ENCODE measurements at places on chromosomes 12 and 14.

GRCh38 chr12:7374423-7375144 is 69.4 kb downstream of the CD163L1 start:
- DNase-seq, result peak; percentile 68

DNA sequence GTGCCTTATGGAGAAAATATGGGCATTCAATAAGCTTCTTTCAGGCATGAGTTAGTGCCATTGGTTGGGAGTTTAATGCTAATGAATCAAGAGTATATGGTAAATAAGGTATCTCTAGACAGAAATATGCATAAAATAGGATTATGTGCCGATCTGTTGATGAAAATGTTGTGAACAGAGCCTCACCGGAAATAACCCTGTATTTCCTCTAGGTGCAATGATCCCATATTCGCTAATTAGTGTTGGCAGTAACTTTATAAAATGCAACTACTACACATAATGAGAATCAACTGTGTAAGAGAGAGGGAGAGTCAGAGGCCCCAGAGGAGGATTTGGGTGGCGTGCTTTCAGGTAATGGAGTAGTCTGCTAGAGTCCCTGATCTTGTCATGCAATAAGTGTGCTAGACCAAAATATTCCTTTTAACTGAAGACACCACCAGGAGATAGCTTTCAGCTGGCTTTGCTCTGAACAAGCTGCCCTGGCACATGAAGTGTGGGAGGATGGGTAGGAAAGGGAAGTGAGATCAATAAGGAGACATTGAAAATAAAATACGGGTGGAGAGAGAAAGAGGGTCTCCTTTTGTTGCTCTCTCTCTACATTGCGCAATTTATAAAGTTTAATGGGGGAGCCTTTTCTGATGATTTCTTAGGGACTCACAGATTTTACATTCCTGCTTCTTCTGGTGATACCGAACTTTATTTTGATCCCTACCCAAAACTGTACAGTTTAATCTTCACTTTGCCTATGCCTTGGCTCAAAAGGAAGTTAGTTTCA is 68.6 kb upstream of the PLXNC1 start:
- DNase-seq, result no peak

DNA sequence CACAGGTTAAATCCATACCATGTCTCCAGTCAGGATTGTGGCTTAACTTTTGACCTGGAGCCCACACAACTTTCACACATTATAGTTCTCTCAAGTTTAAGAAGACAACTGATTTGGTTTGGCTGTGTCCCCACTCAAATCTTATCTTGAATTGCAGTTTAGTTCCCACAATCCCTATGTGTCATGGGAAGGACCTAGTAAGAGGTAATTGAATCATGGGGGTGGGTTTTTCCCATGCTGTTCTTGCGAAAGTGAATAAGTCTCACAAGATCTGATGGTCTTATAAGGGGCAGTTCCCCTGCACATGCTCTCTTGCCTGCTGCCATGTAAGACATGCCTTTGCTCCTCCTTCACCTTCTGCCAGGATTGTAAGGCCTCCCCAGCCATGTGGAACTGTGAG is 38.2 kb upstream of the PARP11 start:
- no peak for DNase-seq

DNA sequence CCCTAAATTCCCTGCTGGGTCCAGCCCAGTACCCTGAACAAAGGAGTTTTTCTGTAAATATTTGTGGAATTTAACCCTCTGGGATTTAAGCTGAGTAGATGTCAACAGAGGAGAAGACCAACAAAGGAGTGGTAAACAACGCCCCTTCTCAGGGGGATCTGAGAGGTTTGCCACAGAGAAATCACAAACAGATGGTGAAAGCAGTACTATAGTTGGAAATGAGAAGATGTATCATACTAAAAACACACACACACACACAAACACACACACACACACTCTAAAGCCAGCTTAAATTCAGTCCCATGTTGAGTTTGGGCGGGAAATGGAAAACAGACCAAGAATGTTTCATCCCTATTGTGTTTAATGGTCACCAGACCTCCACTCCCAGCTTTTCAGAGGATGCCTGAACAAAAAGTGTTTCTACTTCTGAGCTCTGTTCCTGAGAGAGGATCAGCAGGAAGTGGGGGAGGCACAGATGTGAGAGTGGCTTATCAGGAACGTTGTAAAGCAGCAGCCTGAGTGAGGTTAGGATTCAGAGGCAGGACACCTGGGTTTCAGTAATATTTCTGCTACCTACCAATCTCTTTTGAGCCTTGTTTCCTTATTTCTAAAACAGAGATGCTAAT is 3.2 kb downstream of the BIN2 start:
- no peak for DNase-seq

DNA sequence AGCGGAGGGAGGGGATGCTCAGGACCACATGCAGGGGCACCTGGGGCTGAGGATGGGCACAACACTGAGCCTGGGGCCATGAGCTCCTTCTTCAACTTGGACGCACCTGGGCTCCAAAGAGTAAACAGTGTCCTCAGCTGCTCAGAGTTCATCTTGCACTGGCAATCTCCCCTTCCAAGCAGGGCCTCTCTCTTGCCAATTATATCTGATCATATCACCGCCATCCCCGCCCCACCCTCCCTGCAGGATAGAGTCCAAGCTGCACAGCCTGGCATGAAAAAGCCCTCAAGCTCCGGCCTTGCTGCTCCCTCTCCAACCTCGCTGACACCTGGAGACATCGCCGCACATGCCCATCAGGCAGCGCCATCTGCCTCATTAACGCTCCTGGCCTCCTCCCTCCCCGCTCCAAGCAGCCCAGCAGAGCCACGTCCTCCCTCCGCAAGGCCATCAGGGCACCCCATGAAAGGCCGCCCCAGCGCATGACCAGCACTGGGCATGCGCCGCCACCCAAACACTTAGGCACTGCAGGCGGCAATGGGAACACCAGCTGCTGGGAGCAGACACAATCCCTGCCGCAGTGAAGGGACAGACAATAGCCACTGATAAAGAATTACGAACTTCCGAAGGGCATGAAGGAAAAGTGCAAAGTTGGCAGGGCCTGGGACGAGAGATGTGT is 88.8 kb downstream of the CHGA start:
- DNase-seq, result no peak

GRCh38 chr14:33899723-33900341 is 51.0 kb downstream of the EGLN3 start:
- DNase-seq, result no peak

DNA sequence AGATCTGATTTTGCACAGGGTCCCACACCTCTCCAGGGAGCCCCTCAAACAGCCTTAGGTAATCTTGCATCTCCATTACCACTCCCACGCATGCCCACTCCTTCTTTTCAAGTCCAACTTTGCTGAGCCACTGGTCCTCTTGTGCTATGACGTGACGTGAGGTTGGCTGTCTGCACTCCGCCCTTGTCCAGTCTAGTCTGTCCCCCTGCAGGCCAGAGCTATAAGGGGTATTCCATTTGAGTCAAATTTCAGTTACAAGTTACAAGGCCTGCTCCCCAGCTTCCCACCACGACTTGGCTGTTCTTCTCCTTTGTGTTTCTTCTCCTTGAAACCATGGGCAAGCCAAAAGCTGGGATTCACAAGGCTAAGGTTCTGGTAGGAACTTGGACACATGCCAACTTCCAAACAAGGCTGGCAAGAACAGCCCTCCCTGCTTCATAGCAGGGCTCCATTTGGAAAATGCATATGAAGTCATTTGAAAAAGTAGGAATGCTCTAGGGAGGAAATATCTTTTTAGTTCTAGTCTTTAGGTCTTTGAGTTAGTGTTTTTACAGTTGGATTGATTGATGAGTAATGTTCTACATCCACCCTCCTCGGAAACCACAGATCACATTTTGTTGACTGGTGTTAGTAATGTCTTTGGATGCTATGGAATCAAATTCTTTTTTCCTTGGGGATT is 49.1 kb downstream of the KCNA1 start:
- no peak for DNase-seq

- no peak for DNase-seq
Measured at GRCh38 chr12:74488134-74488533, 49.5 kb upstream of the ATXN7L3B start.

GRCh38 chr12:132511516-132512196 is 21.7 kb downstream of the FBRSL1 start:
- DNase-seq, result no peak

- DNase-seq, result no peak
Measured at GRCh38 chr12:89427508-89428156, 75.3 kb upstream of the DUSP6 start.

GRCh38 chr12:3055704-3056467 is 21.3 kb upstream of the TSPAN9 start:
- DNase-seq, result no peak

DNA sequence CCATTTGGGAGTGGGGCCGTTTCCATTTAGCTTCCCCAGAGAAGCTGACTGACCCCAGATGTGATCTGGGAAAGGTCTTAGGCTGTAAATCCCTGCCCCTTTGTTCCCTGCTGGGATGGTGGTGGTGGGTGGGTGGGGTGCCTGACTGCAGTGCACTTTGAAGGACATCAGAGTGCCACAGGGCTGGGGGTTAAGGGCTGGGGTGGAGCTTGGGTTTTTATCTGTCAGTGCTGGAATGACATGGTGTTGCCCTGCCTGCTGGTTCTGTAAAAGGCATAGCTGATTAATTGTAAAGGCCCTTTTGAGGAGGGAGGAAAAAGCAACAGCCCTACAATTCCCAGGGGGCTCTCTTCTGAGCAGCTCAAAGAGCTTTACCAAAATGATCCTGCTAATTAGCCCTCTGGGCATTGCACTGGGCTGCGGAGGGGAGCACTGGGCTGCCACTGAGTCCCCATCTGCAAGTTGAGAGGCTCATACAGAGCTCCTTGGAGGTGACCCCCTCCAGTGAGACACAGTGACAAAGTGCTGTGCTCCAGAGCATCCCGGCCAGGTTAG is 21.1 kb downstream of the PLEKHG3 start:
- no peak for DNase-seq

GRCh38 chr12:132182711-132183365 is 38.6 kb downstream of the NOC4L start:
- DNase-seq, result no peak

DNA sequence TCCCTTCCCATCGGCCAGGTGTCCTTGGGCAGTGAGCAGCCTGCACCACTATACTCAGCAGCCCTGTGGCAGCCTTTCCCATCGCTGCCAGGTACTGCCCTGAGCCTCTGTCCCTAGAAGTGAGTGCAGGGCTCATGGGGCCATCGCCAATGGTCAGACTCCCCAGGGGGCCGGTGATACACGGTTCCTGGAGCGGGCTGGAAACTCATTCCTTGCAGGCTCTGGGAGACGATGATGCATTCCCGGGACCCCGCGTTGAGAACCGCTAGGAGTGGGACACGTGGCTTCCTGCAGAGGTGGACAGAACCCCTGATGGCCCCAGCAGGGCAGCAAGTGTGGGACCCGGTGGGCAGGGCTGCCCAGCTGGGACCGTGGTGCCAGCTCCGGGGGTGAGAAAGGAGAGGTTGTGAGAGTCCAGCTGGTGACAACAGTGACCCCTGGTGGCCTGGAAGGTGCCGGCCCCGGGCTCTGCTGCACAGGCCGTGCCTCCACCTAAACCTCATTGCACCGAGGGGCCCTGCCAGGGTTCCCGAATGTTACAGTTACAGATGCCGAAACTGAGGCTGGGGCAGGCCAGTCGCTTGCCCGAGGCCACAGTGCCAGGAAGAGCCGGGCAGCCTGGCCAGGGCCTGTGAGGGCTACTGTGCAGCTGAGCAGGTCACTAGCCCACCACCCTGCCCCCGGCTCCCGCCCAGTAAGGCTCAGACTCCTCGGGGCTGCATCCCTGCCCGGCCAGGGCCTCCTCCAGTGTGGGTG is 33.8 kb downstream of the FBRSL1 start:
- DNase-seq, result peak; percentile 43

DNA sequence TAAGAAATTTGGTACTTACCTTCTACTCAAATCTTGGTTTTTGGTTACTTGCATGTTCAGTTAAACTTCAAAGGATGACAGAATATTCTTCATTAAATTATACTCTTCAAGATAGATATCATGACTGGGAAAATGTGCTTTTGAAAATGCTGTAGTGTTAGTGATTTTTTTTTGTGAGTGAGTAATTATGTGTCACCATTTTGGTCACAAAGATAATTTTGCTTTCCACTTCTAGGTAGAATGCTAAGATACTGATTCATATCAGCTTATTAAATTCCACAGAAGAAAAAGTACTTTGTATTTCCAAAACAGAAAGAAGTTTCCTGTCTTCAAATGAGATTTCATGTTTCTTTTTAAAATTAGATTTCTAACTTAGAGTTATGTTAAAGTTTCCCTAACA is 61.2 kb downstream of the ATXN7L3B start:
- peak; percentile 52 for DNase-seq

GRCh38 chr12:98646294-98647090 is 1.4 kb downstream of the APAF1 start:
- DNase-seq, result peak; percentile 74

GRCh38 chr12:48592591-48593086 is 22.8 kb upstream of the LALBA start:
- no peak for DNase-seq

GRCh38 chr12:94255006-94255405 is 106.6 kb downstream of the PLXNC1 start:
- DNase-seq, result no peak

DNA sequence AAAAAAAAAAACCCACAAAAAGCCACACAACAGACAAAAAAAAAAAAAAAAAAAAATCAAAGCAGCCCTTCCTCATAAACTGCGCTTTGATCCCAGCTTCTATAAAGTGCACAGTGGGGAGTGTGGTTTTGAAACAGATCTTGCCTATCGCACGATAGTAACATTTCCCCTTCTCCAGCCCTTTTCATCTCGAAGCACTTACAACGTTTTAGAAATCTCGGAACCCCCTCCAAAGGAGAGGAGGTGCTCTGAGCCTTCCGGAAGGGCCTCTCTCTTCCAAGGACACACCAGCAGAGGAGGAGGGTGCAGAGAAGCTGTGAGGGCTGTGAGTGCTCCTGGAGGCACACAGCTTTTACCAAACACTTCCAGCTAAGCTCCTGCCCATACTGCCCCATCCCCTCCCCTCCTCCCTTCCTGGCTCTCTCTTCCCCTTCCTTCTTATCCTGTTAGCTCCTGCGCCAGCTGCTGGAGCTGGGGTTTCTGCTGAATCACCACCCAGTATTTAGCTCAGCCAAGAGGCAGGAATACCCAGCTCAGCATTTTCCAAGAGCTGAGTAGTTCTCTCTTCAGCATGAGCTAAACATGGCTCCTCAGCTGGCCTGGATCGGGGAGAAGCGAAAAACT is 28.4 kb downstream of the SLC7A8 start:
- DNase-seq, result peak; percentile 12

- DNase-seq, result no peak
Measured at GRCh38 chr14:60273956-60274355, 24.9 kb downstream of the PPM1A start.

DNA sequence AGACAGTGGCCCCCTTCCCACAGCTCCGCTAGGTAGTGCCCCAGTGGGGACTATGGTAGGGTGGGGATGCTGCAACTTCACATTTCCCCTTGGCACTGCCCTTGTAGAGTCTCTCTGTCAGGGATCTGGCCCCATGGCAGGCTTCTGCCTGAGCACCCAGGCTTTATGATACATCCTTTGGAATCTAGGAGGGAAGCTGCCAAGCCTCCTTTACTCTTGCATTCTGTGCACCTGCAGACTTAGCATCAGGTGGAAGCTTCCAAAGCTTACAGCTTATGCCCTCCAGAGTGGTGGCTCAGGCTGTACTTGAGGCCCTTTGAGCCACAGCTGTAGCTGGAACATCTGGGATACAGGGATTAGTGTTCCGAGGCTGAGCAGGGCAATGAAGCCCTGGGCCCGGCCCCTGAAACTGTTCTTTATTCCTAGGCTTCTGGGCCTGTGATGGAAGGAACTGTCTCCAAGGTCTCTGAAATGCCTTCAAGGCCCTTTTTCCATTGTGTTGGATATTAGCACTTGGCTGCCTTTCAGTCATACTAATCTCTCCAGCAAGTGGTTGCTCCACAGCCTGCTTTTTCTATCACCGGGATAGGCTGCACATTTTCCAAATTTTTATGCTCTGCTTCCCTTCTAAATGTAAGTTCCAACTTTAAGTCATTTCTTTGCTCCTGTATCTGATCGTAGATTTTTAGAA is 22.2 kb upstream of the OR6J1 start:
- DNase-seq, result no peak

- peak; percentile 96 for DNase-seq
Measured at GRCh38 chr14:55398679-55399078, 13.0 kb downstream of the ATG14 start.

All from RKO (cell line).